ENCODE measurements at places on chromosomes 3 and 15. TPM values are rescaled to one million over a fixed set of nuclear protein-coding genes. Genes with fewer than 3 reads are reported as not detected.

The HDDC3 gene
- 24.2 TPM for polyA plus RNA-seq

The ITGB5 gene
- polyA plus RNA-seq: 328 TPM

The GOLGA8N gene
- 1.2 TPM for polyA plus RNA-seq

DNA sequence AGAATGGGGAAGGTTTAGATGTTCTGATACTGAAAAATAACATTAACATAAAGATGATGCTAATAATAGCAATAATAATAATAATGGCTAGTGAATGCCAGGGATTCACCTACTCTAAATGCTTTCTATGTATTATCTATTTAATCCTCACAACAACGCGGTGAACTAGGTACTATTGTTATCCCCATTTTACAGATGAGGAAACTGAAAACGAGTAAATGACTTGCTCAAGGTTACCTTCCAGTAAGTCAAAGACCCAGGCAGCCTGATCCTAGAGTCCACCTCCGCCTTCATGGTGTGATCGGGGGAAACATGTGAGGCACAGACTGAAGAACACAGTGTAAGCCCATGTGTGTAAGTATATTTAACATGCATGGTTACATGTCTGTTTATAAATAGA, 30.4 kb downstream of the LRRC2 start:
- no peak for DNase-seq

GRCh38 chr15:59274126-59274970, 67.7 kb downstream of the LDHAL6B start:
- DNase-seq: no peak

GRCh38 chr3:98259-98654, 98.3 kb upstream of the CHL1 start:
- DNase-seq: no peak

All from SK-N-SH (cell line).